Mesendoderm (in vitro differentiated cells): ENCODE measurements at places on chromosomes 2 and 18.

- no peak for DNase-seq
Measured at GRCh38 chr2:27977731-27978312, 87.3 kb downstream of the BABAM2 start.

GRCh38 chr2:236601316-236602202 lies 31.9 kb downstream of the ACKR3 start:
- DNase-seq, result peak; percentile 25

DNA sequence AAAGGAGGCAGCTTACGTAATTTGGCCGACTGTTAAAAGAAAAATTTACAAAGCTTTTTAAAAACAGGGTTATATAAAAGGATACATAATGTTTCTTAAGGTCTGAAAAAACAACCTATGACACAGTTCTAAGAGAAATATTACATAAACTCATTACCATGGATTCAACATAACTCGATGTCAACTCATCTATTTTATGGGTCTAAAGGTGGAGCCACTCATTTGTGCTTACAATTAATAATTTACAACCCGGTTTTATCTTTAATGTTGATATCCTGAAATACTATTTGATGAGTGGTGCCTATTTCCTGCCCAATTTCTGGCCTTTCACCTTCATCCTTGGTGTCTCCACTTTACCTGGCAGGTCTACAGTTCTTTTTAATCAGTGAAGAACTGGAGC lies 15.1 kb downstream of the USP40 start:
- DNase-seq, result no peak

DNA sequence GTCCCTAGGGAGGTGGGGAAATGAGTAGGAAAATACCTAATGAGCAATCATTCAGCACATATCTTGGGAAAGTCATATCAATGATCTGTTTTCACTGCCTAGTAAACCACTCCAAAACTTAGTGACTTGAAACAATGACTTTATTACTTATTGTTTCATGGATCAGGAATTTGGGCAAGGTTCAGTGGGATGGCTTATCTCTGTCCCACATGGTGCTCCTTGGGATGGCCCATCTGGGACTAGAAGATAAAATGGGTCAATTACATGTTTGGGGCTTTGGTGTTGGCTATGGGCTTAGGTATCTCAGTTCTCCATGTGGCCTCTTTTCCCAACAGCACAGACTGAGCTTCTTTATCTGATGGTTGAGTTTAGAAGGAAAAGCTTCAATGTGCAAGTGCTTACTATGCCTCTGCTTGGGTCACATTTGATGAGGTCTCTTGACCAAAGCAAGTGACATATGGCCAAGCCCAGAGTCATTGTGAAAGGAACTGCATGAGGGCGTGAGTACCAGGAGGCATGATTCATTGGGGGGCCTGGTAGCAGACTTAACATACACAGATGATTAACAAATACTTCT lies 218.1 kb upstream of the TNP1 start:
- DNase-seq, result no peak

DNA sequence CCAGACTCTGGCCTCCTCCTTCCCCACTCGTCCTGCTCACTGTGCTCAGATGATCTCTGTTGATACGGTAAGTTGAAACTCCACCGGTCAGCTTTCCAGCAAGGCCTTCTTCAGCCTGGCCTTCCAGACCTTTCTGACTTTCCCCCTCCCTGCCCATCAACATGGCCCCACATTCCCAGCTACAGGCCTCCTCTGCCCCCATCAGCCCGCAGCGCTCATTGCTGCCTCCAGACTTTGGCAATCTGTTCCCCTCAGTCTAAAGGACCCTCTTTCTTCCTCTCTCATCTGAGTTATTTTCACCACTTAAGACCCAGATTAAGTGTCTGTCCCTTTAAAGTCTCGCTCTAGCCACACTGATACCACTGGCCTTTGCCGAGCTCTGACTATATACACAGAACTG lies 10.6 kb downstream of the LOXHD1 start:
- no peak for DNase-seq

DNA sequence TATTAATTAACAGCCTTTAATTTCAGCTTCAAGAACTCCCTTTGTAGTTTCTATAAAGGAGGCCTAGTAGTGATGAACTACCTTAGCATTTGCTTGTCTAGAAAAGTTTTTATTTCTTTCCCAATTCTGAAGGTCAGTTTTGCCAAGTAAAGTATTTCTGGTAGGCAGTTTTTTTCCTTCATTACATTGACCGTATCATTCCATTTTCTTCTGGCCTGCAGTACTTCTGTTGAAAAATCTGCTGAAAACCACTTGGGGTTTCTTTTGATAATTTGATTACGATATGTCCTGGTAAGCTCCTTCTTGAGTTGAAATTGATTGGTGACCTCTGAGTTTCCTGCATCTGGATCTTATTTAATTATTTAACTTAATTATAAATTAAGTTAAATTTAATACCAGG lies 691.8 kb downstream of the TSN start:
- DNase-seq, result no peak
